ENCODE measurements at places on chromosomes 7 and 10.

GRCh38 chr7:50706469-50706937 is 76.2 kb downstream of the GRB10 start:
- no peak for DNase-seq

DNA sequence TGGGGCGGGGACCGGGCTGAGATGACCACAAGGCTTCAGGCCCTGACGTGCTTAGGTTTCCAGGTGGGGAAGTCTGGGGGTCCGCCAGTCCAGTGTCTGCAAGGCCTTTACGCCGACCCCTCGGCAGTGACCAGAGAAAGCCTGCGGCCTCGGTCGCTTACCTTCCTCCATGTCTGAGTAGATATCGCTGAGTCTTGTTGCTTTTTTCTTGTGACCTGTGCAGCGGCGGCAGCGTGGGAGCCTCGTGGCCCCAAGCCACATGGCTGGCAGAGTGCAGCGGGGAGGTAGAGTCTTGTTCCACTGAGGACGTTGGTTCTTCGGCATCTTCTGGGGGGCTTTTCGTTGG is 329 bp downstream of the NOLC1 start:
- DNase-seq, result peak; percentile 56

- DNase-seq, result no peak
Observed at GRCh38 chr7:41491308-41491707, 211.6 kb downstream of the INHBA start.

DNA sequence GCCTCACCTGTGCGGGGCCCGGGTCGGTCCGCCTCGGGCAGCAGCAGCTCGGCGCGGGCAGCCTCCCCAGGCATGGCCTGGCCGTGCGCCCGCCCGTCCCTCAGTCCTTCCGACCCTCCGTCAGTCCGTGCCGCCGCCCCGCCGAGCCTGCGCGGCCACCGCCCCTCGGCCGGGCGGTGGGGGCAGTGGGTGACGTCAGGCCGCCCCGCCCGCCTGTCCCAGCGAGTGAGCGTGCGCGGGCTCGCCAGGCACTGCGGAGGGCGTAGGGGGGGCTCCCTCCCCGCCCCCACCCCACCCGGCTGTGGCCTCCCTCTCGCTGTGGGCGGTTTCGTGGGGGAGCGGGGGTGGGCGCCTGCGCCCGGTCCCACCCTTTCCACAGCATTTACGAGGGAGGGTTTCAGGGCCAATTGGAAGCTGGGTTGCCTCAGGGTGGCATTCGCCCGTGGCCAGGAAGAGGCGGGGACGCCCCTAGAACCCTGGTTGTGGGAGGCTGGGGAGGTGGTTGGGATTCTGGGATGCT is at the start of gene NACAD:
Gene NACAD (minus strand): TSS at position 149 of the 520 bp plus-strand sequence. CDS start 75 bp downstream, at position 74.
- peak; percentile 45 for DNase-seq

GRCh38 chr10:121213437-121213836 is 362.3 kb downstream of the WDR11 start:
- DNase-seq, result no peak

DNA sequence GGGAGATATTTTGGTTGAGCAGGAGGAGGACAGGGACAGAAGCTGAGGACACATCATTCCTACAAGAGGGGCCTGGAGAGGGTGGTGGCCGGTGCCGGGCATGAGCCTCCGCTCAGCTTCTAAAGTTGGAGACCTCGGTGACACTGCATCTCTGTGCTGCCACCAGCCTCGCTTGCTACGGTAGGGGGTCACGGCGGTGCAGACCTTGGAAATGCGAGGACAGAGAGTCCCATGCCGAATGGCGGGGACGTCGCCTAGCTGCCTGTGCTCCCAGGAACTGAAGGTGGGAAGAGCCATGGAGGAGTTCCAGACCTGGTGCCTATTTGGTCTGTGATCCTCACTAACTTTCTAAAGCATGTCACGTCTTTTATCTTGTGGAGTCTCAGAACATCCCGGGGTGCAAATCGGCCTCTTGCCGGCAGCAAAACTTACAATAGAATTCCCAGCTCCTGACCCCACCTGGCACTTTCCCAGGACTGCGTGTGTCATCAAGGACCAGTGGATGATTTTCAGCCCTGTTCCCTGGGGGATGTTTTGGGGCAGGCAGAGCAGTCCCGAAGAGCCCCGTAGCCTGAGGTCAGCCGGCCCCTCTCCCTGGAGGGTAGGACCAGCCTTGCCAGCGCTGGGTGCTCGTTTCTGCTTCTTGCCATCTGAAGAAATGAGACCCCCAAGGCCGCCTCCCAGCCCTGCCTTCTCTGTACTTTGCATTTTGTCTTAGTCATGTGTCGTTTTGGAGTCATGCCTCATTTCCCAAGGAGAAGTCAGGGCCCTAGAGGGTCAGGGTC is 205.8 kb upstream of the SHH start:
- DNase-seq, result no peak

- no peak for DNase-seq
Observed at GRCh38 chr10:119348516-119349240, 141.3 kb downstream of the GRK5 start.

- no peak for DNase-seq
Observed at GRCh38 chr10:92845921-92846320, 2.4 kb upstream of the EXOC6 start.

DNA sequence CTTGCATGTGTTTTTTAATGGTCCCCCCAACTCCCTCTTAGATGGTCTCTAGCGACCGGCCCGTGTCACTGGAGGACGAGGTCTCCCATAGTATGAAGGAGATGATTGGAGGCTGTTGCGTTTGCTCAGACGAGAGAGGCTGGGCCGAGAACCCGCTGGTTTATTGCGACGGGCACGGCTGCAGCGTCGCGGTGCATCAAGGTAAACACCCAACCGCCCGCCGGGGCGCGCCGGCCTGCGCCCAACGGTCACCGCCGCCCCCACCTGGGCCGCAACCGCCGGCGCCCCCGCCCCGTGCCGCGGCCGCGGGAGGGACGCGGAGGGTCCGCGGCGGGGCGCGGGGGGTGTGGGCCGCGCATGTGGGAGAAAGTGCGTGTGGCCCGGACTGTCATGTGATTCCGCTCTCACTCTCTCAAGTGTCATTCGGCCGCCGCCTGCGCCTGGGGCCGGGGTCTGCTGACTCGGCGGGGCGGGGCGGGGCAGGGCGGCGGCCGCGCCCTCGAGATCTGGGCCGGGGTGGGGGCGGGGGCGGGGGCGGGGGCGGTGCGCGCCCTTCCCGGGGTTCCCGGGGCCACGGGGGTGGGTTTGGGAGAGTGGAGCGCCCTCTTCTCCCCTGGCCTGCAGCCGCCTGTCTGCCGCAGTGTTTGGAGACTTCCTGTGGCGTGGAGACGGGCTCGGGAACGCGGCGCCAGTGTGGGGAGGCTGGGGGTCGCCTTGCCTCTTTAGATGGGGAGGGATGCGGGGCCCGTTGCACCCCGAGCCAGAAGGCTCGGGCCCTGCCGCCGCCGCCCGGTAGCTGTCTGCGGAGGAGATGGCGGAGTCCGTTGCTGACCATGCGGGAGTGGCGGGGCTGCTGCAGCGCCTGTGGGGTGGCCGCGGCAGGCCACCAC is 817 bp downstream of the MLLT10 start:
- DNase-seq, result peak; percentile 44

- peak; percentile 63 for DNase-seq
Observed at GRCh38 chr10:45420453-45421192, 46.6 kb downstream of the ALOX5 start.

DNA sequence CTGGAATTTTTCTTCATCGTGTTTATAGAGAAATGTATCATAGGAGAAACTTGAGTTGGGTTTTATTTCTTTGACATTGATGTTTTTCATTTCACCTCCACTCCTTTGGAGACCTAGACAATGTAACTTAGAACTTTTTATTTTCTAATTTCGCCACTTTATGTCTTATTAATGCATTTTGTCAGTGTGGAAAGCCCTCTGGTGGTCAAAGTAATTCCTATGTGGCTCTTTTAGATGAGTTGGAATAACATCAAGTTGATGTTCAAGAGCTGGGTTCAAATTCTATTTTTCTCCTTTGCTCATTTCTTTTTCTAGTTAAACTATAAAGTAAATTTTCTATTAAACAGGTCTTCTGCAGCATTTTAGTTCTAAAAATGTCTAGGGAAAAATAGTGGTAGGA is 478.6 kb downstream of the LRMDA start:
- no peak for DNase-seq

DNA sequence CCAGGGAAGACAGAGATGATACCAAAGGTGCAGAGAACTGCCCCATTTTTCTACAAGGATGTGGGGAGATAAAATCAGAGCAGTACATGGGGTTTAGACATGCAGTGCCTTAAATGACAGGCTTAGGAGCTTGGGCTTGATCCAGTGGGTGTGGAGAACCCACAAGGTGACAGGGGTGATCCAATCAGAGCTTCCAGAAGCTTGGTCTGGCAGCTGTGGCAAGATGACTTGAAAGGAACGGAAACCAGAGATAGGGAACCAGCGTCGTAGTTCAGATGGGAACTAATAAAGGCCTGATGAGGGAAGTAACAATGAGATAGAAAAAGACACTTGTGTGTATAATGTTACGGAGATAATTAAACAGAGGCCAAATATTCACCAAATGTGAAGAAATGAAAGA is 80.7 kb downstream of the SLC37A3 start:
- no peak for DNase-seq

- DNase-seq, result no peak
Observed at GRCh38 chr10:97353945-97354344, 19.4 kb upstream of the FRAT2 start.

DNA sequence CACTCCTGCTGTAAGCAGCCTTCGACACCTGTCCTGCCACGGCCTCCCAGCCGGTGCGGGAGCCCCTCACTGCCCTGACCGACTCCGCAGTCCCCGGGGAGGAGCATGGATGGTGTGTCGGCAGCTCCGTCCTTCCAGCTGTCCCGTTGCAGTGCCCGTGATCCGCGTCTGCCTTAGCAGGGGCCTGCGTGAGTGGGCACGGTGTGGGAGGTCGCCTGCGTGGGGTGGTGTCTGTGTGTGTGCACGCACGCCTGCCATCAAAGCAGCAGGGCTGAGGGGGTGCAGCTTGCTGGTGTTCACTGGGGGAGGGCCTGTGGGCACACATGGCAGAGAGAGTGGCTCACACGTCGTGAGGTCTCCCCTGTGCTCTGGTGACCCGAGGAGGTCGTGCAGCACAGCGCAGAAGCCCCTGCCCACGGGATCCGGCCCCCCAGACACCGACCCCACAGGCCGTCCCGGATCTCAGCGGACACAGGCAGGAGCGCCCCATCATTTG is 10.3 kb downstream of the MAFK start:
- no peak for DNase-seq

DNA sequence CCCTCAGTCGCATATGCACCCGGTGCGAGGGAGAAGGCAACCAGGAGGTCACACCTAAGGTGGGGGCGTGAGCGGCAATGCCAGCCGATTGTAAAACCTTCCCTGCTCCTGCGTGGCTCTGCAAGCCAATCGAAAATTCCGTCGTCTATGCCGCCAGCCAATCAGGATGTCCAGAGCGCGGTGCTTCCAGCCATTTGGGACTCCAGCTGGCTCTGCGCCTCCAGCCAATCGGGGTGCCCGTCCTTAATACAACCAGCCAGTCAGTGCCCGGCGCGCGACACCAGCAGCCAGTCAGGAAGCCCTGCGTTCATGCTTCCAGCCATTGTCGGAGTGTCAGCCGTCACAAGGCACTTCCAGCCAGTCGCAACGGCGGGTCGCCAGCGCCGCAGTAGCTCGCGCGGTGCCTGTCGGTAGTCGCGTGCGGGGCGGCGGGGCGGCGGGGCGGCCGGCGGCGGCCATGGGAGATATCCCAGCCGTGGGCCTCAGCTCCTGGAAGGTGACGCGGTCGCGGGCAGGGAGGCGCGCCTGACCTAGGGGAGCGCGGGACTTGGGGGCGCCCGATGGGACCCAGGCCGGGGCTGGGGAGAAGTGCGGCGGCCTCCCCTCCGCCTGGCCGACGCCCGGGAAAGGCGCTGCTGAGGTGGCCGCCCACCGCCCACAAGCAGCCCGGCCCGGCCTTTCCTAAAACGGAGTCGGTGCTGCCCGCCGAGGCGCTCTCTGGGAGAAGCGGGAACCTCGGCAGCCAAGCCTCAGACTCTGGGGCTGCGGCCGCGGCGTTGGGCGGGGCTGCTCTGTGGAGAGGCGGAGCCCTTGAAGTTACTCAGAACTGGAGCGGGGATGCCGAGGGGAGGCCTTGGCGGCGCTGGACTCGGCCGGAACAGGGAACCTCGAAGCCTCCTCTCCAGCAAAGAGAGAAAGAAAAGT is at the start of gene AKR1E2:
Gene AKR1E2 (plus strand): TSS at position 340 of the 924 bp plus-strand sequence. CDS start 118 bp downstream, at position 458.
- peak; percentile 79 for DNase-seq

DNA sequence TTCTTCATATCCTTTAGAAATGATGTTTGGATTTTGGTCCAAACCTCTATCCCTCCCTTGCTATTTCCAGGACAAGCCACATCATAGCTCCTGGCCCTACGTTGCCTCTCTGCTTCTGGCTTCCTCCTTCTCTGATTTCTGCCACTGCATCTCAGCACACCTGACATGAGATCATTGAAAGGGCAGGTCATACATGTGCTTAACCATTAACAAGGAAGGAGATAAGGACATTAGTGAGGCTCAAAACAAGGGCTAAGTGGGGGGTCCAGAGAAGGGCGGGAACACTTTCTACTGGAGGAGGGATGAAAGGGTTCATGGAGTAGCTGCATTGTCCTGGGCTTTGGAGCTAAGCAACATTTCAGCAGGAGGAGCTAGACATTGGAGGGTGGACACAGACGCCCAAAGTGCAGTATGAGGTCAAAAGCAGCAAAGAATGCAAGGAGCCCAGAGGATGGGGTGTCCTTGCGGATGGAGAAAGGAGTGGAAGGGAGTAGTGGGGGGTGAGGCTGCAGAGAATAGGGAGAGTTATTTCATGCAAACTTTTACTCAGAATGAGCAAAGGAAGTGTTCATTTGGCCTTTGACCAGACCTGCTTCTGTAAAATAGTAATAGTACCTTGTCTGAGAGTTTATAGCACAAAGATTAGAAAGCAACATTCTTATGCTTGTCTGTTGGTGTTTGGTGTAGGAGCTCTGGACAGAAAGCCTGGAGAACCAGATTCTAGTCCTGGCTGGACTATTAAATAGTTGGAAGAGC is 102.4 kb upstream of the CREB5 start:
- no peak for DNase-seq
